T47D (cell line): ENCODE measurements at places on chromosomes 11 and 22.

GRCh38 chr11:62680825-62681240 lies 2.0 kb upstream of the UBXN1 start:
- DNase-seq = peak; percentile 91

DNA sequence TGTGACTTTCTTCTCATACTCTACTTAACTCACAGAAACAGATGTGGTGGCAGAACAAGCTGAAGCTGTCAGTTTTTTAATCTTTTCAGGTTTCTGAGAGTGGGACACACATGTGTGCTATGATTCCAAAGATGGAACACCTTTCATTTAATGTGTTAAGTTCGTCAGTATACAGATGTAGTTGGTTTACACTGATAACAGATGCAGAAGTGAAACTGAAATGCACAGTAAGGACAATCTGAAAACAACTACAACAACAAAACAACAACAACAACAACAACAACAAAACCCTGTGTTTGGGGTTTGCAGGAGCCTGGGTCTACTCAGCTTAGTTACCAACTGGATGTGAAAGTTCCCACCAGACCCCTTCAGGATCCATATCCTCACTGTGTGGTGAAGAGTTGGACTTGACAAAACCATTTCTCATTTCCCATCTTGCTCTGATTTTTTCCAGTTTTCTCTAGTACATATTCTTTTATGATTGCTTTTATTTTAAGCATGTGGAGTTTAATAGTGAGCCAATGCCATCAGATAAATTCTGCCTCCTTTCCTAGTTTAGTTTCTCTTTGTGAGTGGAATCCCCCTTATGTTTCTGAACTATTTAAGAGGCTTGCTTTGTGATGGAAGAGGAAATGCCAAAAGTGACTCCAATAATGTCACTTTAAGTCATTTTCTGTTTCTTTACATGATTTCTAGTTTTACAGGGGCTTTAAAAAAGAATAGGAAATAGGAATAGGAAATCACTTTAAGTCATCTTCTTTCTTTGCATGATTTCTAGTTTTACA lies 47.8 kb downstream of the ARHGAP42 start:
- no peak for DNase-seq

- no peak for DNase-seq
Measured at GRCh38 chr11:5553343-5553742, 5.0 kb upstream of the OR52H1 start.

- no peak for DNase-seq
Measured at GRCh38 chr11:118914178-118914918, 11.4 kb downstream of the BCL9L start.

DNA sequence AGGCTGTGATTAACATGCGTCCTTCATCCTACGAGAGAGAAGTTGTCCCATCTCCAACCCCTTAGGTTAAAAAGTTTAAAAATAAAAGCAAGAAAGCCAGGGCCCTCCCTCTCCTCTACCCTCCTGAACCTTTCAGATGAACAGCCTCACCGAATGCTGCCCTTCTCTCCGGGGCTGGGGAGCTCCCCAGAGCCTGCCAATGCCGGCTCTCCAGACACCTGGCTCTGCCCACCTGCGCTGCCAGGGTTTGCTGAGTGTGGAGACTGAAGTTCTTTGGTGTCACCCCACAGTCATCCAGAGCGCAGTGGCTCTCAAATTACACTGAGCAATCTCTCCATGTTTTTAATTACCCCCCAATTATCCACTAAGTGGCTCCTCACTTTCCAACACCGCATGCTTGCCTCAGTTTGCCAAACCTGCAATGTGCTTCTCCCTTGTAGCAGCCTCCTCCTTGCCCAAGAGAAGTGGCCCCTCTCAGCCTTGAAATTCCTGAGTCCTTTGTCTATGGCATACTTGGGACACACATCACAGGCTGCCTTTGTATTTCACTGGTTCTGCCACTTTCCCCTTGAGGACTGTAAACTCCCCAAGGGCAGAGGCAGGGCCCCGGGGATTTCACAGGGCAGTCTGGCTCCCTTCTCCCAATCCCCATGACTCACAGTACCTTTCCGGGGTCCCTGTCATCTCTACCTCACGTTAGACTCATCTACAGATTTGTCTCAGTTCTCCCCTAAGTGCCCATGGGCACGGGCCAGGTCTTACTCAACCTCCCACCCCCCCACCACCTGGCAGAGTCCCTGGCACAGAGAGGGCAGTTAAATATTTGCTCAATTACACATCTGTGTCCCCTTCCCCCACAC lies 2.0 kb downstream of the MYH9 start:
- DNase-seq = peak; percentile 62

- no peak for DNase-seq
Measured at GRCh38 chr11:127670374-127671119, 670.0 kb upstream of the KIRREL3 start.

DNA sequence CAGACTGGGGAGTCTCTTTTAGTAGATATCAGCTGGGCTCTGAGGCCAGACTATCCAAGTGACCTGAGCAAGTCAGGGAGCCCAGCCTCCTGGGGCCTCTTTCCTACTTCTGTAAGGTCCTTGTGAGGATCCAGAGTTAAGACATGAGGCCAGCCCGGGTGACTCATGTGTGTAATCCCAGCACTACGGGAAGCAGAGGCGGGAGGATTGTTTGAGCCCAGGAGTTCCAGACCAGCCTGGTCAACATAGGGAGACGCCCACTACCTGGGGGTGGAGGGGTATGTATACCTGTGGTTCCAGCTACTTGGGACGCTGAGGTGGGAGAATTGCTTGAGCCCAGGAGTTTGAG lies 36.9 kb upstream of the POLA2 start:
- no peak for DNase-seq

GRCh38 chr11:110763249-110764011 lies 51.2 kb upstream of the ARHGAP20 start:
- DNase-seq = no peak

GRCh38 chr11:17972987-17973386 lies 39.9 kb downstream of the SERGEF start:
- DNase-seq = peak; percentile 42

- DNase-seq = no peak
Measured at GRCh38 chr11:134230339-134230738, 5.9 kb downstream of the VPS26B start.

GRCh38 chr11:65982824-65983588 lies 19.0 kb downstream of the EIF1AD start:
- DNase-seq = no peak

- DNase-seq = peak; percentile 56
Measured at GRCh38 chr11:109040303-109040702, 375.4 kb downstream of the DDX10 start.

- peak; percentile 23 for DNase-seq
Measured at GRCh38 chr11:19344661-19345518, 104.1 kb upstream of the E2F8 start.

GRCh38 chr11:62172294-62172693 lies 17.7 kb upstream of the SCGB1D1 start:
- no peak for DNase-seq

GRCh38 chr11:134800130-134800529 lies 388.1 kb upstream of the B3GAT1 start:
- DNase-seq = no peak

- no peak for DNase-seq
Measured at GRCh38 chr11:57501953-57502352, 13.5 kb downstream of the SLC43A1 start.
